ENCODE measurements at places on chromosomes 1 and 21.

DNA sequence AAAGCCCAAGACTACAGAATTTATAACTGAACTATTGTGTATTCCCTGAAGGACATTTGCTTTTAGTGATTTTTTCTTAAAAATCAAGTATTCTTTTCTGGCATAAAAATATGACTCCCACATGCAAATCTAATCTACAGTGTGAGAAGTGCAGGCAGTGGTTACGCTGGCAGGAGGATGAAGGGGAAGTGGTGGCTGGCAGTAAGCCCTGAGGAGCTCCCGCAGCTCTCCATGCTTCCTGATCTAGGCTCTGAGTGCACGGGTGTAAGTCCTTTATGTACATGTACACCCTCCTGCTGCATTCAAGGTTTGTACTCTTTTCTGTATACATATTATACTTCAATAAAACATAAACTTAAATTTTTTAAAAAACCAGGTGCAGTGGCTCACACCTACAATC is 67.5 kb upstream of the PRDX6 start:
- DNase-seq: no peak

GRCh38 chr1:36590771-36591170 is 108.1 kb upstream of the CSF3R start:
- DNase-seq: no peak

- DNase-seq: no peak
Observed at GRCh38 chr1:6580593-6581409, 1.0 kb downstream of the ZBTB48 start.

GRCh38 chr1:242467556-242468145 is 56.8 kb downstream of the PLD5 start:
- no peak for DNase-seq

DNA sequence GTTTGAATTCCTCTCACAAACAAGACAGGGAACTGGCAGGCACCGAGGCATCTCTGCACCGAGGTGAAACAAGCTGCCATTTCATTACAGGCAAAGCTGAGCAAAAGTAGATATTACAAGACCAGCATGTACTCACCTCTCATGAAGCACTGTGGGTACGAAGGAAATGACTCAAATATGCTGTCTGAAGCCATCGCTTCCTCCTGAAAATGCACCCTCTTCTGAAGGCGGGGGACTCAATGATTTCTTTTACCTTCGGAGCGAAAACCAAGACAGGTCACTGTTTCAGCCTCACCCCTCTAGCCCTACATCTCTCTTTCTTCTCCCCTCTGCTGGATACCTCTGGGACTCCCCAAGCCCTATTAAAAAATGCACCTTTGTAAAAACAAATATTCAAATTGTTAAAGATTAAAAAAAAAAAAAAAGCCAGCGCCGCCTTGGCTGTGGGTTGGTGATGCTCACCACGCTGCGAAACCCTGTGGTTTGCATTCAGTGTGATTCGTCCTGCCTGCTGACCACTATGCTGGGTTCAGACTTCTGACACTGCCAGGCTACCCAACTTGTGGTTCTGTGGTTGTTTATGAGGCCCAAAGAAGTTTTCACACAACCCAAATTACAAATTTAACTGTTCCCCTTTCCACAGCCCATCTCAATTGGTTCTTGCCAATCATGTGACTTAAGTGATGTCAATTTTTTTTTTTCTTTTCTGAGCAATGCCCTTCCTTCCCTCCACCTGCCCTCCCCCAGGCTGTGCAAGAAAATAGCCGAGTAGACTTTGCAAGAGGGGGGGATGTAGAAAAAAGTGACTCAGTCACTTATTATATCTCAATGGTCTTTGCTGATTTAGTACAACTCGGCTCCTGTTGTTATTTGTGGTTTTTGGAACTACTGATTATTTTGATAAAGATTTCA is at the start of gene RUNX1:
Gene RUNX1 (minus strand): TSS at position 597 of the 912 bp plus-strand sequence.
- DNase-seq: no peak

- peak; percentile 31 for DNase-seq
Observed at GRCh38 chr1:23524716-23525401, 6.2 kb downstream of the E2F2 start.

DNA sequence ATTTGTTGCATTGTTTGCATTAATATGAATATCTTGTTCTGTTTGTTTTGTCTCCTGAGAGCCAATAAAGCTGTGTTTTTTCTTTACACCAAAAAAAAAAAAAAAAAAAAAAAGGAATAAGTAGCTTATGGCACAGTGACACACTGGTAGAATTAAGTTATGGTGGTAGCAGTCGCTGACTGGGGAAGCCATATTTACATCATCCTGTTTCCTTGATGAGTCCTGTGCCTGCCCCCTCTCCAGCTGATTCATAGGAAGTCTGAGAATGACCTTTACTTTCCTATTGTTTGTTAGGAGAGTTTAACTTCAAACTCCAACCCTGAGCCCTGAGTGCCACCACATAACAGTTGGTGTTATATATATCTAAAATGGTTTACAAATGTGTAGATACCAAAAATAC is 62.2 kb downstream of the OBSCN start:
- no peak for DNase-seq

- DNase-seq: no peak
Observed at GRCh38 chr1:192521734-192522133, 53.8 kb upstream of the RGS1 start.

DNA sequence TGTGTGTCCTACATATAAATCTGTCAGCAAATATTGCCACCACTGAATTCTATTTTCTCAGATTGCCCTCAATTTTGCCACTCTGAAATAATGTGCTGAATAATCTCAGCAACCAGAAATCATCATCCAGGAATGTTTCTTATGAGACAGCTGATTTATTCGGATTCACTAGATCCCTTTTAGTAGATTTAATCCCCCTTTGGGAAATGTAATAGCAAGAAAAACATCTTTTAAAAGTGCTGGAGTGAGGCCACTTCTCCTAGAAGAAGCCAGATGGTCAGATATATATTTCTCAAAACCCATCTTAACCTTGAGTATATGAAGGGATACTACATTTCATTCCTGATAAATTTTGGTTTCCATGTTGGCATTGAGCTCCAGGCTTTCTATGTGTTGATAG is 327.7 kb downstream of the SMYD3 start:
- no peak for DNase-seq

GRCh38 chr1:19765623-19766022 is 34.1 kb downstream of the TMCO4 start:
- DNase-seq: no peak

DNA sequence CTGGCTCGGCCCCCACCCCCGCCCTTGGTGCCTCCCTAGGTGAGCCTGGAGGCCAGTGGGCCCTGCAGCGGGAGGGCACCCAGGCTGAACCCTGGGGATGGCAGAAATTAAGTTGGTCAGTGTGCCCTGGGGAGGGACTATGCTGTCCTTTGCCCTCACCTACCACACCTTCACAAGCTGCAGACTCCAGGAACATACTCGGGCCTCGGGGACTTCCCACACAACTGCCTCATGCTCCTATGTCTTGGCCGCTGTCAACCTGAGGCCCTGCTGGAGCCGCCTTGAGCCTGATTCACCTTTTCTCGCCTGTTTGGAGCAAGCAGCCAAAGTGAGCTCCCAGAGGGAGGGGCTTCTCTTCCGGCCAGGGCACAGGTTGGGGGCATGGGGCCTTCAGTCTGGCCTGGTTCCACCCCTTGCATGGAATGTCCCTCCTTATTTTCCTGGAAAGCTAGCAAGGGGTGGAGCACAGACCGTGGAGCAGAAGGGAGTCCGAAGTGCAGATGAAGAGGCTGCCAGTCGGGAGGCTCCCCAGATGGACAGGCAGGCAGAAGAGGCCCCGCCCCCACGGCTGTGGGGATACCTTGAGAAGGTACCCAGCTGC is 24.7 kb downstream of the KNCN start:
- no peak for DNase-seq

- no peak for DNase-seq
Observed at GRCh38 chr1:205813755-205814058, 709 bp upstream of the SLC41A1 start.

DNA sequence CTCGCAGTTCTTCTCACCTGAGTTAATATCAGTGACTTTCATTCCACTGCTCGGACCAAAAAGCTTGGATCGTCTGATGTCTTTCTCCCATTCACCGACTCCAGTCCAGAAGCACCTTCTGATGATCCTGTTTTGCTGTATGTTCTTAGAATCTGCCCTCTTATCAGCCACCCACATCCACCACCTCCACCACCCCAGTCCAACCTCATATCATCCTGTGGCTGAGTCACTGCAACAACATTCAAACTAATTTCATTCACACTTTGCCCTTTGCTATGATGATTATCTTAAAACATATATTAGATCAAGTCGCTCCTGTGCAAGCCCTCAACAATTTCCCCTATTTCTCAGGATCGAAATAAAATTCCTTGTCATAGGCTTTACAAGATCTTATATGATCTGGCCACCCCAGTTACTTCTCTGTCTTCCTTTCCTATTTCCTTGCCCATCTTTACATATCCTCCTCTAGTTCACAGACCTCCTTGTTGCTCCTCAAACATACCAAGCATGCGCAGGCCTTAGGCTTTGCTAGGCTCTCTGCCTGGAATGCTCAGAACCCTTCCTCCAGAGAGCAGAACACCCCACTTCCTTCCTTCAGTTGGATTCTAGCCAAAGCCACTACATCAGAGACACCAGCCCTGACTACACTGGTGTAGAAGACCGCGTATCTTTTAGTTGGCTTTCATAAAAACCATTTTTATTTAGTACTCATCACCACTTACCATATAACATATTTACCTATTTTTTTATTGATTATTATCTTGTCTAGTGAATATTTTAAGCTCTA is 335.7 kb upstream of the GREM2 start:
- DNase-seq: no peak

DNA sequence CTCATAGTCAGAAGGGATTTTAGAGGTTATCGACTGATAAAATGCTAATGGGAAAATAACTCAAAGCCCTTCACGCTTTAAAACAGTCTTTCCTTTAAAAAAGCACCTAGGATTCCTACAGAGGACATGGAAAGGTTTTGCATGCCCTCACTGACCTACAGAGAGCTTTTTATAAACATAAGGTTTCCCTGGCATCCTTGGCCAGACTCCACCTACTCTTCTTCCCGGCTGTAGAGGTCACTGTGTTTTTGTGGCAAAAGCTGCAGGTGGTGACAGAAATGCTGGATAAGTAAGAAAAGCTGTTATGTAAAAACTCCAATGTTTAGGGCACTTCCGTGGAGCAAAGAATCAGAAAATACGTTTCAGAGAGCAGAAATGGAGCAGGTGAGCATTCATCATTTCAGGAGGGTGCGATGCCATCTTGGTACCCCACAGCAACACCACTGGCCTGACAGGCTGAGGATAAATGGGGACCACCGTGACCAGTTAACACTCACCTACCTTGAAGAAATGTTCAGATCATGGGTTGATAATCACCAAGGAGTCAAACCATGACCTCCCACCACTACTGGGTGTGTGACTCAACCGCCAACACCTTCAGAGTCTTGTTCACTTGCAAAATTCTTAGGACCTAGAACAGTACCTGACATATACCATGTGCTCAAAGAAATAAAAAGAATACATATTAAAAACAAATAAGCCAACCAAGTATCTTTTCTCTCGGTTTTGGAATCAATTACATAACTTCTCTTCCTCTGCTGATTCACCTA is 46.6 kb downstream of the SSBP3 start:
- DNase-seq: no peak

- DNase-seq: no peak
Observed at GRCh38 chr1:94623560-94624148, 82.1 kb upstream of the F3 start.

GRCh38 chr1:116764466-116764898 is 10.3 kb downstream of the CD2 start:
- no peak for DNase-seq
